ENCODE measurements at places on chromosomes 16 and 17. TPM values are rescaled to one million over a fixed set of nuclear protein-coding genes. Genes with fewer than 3 reads are reported as not detected.

- no peak for DNase-seq
These were observed 111.2 kb downstream of the CCT6B start for GRCh38 chr17:34850023-34850422.

DNA sequence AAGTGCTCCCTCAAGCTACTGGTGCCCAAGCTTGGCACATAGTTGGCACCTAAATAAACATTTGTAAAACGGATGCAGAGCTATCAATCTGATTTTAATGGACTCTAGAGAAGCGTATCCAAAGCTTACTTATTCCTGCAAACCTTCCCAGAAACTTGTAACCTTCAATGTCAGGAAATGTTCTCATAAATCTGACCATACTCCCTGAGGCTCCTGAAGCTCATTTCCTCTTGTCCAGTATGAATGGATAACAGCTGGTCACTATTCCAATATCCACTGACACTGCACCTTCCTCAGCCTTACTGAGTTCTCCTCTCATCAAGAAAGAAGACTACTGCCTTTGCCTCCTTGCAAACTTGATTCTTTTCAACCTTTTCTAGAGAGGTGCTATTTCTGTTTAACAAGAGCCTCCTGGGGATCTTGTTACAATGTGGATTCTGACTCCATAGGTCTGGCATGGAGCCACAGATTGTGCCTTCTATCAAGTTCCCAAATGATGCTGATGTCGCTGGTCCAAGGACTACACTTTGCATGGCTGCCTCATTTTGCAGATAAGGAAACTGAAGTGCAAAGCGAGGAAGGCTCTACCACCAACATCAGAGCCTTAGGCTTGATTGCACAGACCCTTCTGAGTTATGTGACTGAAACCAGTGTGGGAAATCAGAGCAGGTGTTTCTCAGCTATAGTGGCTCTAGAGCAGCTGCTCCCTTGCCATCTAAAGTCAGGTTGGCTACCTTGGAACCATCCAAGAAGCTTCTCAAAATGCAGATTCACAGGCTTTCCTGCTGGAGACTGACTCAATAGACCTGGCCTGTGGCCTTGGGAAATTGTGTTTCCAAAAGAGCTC, 377.8 kb downstream of the SOX9 start:
- DNase-seq, result no peak

Gene HYDIN
- total RNA-seq, result not detected

Gene SDR42E1
- 7.5 TPM for total RNA-seq

Gene CLDN9
- 0.79 TPM for total RNA-seq

DNA sequence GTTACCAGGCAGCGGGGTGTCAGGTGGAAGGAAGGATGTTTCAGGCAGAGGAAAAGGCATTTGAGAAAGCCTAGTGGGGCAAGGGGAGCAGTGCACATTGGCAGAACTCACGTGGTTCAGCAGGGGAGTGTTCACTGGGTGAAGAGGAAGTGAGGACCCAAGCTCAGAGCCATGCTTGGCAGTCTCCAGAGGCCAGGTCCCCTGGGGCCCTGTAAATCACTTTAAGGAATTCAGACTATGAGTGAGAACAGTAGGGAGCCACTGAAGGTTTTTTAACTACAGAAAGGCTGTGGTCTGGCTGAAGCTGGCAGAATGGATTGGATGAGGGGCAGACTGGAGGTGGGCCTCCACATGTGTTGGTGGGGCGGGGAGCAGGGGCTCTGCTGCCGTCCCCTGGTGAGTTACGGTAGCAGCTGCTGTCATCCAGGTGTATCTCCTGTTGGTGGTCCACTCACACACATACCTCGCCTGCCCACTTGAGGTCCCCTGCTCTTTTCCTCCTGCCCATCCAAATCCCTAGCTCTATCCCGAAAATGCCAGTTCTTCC, 5.1 kb downstream of the CLEC16A start:
- DNase-seq, result no peak

Gene SALL1
- not detected for total RNA-seq

GRCh38 chr16:85524630-85525419, 88.3 kb upstream of the GSE1 start:
- peak; percentile 93 for DNase-seq

GRCh38 chr16:81758376-81758775, 20.7 kb upstream of the PLCG2 start:
- no peak for DNase-seq

DNA sequence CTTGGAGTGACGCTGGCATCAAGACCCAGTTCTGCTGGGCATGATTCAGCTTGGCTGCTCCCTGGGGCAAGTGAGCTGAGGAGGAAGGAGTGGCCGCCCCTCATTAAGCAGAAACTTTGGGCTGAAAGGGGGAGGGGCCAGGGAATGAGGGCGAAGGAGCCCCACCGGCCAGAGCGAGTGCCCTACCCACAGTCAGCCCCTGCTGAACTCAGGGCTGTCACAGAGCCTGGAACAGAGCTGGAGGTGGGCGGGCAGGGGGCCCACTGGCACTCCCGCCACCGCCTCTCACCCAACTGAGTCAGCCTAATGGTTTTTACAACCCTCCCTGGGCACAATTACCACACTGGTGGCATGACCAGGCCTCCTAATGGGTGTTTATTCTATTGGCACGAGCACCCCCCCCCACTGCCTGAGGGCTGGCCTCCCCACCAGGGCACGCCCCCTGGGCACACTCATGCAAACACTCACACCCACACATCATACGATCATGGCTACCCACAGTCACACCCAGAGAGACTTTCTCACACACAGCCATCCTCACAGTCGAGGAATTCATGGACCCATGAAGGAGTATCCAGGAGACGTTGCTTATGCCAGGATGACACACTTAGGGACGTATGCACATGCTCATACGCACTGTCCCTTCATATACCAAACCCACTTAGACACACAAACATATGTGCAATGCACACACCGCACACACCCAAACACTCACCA, 19.2 kb downstream of the UNC119 start:
- no peak for DNase-seq

DNA sequence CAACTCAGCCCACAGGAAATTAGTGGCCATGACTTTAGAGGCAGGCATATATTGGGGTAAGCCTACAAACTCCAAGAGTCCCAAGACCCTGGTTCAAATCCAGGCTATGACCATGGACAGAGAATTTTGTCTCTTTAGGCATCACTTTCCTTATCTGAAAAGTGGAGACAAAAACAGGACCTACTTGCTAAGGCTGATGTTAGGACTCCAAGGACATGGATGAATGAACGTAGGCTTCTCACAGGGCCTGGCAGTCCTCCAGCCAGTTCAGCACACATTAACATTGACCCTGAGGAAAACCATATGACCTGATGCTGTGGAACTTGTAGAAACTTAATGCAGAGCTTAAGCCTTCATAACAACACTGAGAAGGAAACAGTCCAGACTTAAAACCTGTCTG, 1.4 kb downstream of the FKBP10 start:
- DNase-seq, result no peak

DNA sequence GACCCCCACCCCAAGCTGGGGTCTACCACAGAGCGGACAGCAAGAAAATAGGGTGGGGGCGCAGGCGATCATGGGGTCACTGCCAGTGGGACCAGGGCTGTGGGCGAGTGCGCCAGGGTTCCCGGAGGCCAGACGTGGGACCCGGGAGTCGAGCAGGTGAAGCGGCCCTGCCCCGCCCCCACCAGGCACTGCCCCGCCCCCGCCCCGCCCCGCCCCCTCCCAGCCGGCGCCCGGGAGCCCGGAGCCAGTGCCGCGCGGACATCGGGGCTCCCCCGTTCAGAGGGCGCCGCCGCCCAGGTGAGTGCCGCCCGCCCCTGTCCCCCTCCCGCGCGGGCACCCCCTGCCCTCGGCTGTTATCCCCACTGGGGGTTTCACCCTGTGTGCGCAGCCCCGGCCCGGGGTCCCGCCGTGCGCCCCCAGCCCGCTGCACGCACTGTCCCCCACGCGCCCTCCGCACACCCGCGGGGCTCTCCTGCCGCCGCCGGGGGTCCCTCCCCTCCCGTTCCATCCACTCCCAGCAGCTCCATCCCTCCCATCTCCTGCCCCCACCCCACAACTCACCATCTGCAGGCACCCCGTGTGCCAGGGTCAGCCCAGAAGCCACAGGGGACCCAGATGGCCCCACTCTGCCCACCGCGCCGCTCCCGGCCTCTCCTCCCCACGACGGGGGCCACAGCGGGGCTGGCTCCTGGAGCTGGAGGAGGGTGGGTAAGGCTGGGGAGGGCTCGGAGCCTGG, at the start of gene SSTR5:
TSS of gene SSTR5 (plus strand) at position 222 of the 736 bp plus-strand sequence. CDS start 6,122 bp downstream, outside the sequence.
- no peak for DNase-seq

- no peak for DNase-seq
These were observed 34.9 kb downstream of the CHD9 start for GRCh38 chr16:53089434-53090285.

DNA sequence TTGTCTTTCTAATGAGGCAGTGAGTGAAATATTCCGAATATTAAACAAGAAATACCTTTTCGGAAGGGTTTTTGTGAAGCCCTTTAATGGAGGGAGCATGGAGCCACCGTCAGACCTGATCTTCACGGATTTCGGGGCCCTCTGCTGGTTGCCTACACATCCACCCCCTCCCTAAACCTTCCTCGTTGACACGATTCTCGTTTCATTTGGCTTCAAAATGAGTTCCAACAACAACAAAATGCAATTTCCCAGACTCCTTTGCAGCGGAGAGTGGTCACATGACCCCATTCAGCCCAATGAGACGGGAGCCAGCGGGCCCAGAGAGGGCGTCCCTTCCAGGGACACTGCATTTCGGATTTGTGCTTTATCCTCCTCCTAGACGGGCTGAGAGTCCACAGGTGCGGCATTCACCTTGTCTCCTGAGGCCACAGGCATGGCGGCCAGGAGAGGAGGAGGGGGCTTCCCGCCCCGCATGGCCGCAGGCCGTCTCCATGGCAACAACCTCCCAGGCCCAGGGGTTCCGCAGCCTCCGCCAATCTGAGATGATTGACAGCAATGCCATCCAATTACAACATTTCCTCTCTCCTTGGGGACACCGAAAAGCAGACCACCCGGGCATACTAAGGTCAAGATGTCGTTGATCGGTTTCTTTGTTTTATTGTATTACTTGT, 259.8 kb downstream of the C16orf95 start:
- DNase-seq, result no peak

GRCh38 chr17:78774956-78775571, 7.0 kb downstream of the CYTH1 start:
- DNase-seq, result no peak

GRCh38 chr16:81416749-81417148, 27.9 kb upstream of the CMIP start:
- no peak for DNase-seq

GRCh38 chr17:45391291-45391690, 41.4 kb downstream of the ARHGAP27 start:
- no peak for DNase-seq

DNA sequence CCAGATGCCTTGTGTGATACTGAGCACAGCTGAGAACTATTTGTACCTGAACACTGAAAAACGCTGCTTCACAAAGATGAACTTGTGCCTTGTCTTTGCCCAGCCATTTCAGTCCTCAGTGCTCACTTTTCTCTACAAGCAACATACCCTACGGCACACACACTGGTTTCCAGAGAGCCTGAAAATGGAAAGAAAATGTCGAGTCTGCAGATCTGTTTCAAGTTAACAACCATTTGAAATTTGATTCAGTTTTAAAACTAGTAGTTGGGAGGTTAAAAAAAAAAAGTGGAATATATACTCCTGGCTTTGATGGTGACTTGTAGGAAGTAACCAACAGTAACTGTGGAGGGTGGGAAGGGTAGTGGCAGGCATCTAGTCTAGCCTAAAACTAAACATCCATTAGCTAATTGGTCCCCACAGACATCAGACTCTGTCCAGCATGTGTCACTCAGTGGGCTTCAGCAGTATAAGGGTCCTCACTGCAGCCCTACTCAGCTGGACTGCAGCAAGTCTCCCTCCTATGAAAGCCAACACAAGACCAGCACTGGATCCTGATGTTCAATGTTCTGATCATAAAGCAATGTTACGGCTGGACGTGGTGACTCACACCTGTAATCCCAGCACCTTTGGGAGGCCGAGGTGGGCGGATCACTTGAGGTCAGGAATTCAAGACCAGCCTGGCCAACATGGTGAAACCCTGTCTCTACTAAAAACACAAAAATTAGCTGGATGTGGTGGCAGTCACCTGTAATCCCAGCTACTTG, 27.1 kb downstream of the ERN1 start:
- no peak for DNase-seq

Gene PLLP
- total RNA-seq, result 53.0 TPM

GRCh38 chr16:71515026-71515425, 11.2 kb upstream of the CHST4 start:
- no peak for DNase-seq

Gene SMIM36
- not detected for total RNA-seq

Gene ST6GALNAC1
- total RNA-seq, result 1.7 TPM

- DNase-seq, result no peak
These were observed 12.7 kb upstream of the FOXF1 start for GRCh38 chr16:86497551-86498021.

DNA sequence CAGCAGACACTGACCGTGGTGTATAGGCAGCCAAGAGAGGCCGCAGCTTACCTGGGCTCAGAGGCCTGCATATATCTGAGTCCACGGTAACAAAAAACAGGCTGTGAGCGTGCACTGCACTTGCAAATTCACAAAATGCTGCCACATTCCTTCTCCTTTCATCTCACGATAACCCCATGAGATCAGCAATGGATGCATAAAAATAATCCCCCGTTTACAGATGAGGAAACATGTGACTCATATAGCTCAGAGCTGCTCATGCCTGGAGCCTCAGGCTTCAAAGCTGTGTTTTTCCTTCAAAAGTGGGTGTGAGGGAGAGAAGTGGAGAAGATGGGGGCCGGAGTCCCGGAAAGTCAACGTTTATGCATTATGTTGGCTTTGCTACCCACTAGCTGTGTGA, 118.3 kb upstream of the FOXF1 start:
- DNase-seq, result no peak

Gene TAT
- total RNA-seq, result not detected

Gene MAFG
- total RNA-seq, result 29.1 TPM

Gene LLGL2
- total RNA-seq, result 165 TPM

Gene HSD17B1
- 2.3 TPM for total RNA-seq

Gene OR1G1
- not detected for total RNA-seq

GRCh38 chr17:47942568-47942967, 1.2 kb downstream of the PNPO start:
- DNase-seq, result no peak

DNA sequence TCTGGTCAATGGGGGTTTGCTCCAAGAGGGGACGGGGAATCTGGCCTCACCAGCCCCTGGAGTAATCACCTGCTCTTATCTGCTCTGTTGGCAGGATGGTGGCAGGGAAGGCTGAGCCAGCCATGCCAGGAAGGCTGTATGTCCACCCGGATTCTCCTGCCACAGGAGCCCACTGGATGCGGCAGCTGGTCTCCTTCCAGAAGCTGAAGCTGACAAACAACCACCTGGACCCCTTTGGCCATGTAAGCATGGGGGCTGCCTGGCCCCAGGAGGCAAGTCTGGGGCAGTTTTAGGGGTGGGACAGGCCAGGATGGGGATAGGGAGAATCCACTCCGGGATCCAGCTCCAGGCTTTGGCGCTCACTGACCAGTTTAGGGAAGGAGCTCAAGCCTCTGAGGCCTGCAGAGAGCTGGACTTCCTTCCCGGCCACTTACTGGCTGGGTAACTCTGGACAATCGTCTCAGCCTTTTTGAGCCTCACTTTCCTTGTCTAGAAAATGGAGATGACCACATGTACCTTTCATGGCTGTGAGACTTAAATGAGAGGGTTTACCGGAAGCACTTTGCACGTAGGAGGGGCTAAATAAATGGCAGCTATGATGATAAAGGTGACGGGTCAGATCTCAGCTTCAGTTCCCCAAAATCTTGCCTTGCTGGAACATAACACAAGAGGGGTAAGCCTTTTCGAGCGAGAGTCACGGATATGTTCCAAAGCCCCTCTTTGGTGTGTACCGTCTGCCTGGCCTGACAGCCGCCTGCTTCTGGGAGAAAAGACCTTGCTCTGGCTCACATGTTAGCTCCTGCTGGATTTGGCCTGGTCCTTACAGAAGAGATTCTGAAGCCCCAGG, 15.4 kb downstream of the TBX4 start:
- peak; percentile 69 for DNase-seq

Data from Caco-2 (cell line).